ENCODE measurements at places on chromosomes 3 and 15.
A peak's percentile ranks its signal among the peaks of the same experiment; 100 is the strongest.

DNA sequence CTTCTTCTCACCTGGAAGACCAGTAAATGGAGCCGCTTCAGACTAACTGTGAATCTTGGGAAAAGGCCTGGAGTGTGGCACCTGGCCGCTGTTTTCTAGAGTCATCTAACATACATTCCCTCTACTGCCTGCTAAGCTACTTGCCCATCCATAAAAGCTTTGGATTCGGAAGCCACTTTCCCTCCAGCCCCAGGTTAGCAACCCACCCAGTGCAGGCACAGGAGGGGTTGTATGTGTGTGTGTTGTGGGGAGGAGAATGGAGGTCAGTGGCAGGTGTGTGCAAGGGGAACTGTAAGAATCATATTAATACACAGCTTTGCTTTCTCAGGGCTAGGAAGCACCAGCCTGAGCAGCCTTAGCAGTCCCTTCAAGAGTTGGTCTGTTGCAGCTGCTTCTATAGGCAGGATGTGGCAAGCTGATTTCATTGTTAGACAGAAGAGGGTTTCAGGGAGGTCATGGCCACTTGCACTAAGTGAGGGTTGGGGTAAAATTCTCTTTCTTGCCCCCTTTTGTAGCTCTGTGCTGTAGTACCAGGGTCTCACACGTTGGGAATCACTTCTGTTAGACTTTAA, 8.9 kb downstream of the NSUN3 start:
- DNase-seq, result no peak

DNA sequence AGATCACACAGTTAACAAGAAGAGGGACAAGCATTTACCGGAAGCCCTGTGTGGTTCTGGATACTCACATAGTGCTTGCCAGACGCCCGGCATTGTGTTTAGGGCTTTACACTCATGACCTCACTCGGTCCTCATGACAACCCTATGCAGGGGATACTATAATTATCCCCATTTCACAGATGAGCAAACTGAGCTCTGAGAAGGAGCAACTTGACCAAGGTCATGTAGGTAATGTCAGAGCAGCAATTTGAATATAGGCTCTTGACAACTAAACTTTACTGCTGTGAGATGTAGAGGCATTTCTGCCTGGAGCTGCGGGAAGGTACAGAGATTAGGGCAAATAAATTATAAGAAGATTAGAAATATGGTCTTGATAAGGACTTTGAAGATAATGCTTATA, 70.0 kb downstream of the SAMMSON start:
- no peak for DNase-seq

- DNase-seq, result peak; percentile 2
Observed at GRCh38 chr15:100308213-100308600, 33.6 kb downstream of the ADAMTS17 start.

DNA sequence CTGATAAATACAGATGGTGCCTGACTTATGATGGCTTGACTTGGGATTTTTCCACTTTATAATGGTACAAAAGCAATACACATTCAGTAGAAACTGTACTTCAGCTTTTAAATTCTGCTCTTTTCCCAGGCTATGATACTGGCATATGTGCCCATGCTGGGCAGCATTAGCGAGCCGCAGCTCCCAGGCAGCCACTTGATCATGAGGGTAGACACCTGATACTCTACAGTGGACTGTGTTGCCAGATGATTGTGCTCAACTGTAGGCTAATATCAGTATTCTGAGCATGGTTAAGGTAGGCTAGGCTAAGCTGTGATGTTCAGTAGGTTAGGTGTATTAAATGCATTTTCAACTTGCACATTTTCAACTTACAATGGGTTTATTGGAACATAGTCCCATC, 17.7 kb upstream of the FEM1B start:
- DNase-seq, result no peak

DNA sequence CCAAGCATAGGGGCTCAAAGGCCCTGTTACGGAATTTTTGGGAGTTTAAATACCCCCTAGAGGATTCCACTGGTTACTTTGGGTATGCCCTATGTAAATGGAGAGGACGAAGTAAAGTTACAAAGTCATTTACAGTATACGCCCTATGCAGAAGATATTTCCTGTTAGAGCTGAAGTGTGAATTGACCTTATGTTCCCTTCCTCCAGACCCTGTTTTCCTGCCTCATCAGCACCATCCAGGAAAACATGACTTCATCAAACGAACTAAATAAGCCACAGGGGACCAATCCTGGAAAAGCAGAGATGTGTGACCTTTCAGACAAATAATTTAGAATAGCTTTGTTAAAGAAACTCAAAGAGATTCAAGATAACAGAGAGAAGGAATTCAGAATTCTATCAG, 177.4 kb downstream of the SQOR start:
- no peak for DNase-seq

- peak; percentile 51 for DNase-seq
Observed at GRCh38 chr3:143786219-143787191, 61.8 kb downstream of the SLC9A9 start.

DNA sequence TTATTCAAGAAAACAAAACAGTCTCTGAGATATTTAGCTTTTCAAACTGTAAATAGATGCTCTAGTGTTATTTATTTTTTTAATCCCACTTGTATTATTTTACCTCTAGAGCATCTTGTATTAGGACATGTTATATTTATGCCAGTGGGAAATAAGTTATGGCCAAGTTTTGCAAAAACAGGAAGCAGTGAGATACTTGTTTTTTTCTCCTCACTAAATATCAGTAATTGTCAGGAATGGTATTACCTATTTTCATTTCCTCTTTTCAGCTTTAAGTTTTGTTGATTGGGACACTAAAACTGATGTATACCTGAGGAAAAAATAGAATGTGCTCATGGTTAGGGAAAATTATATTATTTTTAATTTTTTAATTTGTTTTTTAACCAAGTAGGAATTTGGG, 8.6 kb upstream of the IL20RB start:
- no peak for DNase-seq

GRCh38 chr15:28993051-28993719, 107.4 kb downstream of the APBA2 start:
- no peak for DNase-seq

DNA sequence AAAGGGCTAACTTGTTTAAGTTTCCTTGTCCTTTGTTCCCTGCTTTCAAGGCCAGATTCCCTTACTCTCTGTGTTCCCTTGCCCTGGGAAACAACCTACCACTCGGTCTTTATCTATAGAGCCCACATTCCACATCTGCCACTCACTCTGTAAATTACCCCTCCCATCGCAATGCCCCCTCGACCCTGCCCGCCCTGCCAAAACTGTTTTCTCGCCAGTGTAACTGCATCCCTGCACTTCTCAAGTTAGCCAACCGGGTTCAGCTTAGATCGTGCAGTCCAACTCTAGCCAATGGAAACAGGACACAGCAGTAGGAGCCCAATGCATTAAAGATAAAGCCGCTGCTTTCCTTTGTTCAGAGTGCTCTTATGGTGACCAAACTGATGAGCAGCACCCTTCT, 263.6 kb downstream of the TBL1XR1 start:
- no peak for DNase-seq

GRCh38 chr3:151537726-151538125, 76.9 kb upstream of the IGSF10 start:
- DNase-seq, result peak; percentile 39

- peak; percentile 17 for DNase-seq
Observed at GRCh38 chr3:184937611-184938010, 125.6 kb downstream of the VPS8 start.
